Retinal pigment epithelial cell (primary cell): ENCODE measurements at places on chromosomes 3 and 15.

DNA sequence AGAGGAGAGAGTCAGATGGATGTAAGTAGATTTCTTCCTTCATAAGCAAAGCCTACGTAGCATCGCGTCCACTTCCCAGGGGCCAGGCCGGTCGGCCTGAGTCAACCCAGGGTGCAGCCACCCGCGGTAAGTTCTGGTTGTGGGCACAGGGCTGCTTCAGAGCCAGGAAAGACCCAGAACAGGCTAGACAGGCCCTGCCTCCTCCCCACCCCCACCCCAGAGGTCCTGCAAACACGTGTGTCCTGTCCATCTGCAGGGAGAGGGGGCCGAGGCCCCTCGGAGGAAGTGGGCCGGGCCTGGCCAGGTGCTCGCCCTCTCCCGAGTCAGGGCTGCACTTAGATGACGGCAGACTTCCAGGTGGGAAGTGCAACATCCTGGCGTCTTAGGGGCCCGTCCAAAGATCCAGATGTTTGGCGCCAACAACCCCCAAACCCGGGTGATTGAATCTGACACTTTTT is 100.8 kb upstream of the ALDH1A3 start:
- DNase-seq, result no peak

DNA sequence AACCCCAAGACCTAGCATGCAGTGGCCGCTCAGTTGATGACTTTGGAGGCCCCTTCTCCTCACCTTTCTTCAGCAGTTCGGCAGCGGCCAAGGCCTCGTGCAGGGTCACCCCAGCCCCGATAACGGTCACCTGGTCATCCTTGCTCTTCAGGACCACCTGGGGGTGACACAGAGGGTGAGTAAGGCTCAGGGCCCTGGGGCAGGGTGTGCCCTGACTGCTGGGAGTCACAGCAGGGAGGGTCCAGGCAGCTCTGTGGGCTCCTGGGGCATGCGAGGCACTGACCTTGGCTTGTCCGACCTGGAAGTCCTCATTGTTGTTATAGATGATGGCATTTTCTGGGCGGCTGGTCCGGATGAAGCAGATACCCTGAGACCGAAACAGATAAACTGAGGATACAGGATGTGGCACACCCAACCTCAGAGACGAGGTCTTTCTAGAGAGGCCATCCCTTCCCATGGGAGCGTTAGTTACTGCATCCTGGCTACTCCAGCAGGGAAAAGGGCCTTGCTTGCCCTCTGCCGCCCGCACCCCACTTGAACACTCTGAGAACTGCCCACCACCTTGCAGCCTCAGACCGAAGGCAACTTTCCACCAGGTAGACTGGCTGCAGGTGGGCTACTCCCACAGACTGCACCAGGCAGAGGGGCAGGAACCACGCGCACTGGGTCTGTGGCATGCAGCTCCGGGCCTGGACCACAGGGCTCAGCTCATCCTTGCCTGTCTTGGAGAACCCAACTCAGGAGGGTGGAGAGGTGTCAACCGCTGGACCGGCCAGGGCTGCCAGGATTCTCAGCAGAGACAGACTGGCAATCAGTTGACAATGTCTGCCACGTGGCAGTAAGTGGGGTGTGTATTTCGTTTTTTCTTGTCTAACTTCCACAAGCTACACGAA is 27.6 kb downstream of the TKT start:
- DNase-seq, result no peak

- no peak for DNase-seq
Measured at GRCh38 chr3:133838296-133838789, 32.7 kb downstream of the SRPRB start.

- no peak for DNase-seq
Measured at GRCh38 chr3:53780806-53781205, 65.4 kb downstream of the CHDH start.

DNA sequence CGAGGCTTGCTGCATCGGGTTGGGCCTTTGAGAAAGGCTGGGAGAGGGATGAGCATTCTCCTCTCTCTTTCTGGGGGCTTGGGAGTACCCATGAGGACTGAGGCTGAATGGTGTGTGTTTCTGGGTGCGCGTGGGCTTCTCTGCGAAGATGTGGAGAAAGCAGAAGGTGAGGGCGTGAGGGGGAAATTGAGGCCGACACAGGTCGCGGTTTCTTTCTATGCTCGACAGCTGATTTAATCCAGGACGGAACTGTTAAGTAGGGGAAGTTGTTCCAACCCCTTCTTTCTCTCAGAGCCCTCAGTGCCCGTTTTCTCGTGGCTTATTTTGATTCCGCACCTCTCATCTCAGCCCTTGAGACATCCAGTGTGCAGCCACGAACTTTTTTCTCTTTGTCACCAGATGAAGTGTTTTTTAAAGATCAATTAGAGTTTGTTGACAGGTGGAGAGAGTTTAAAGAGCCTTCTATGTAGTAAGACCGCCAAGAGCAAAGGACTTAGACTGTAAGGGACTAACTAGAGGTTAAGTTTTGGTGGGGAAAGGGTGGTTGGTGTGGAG is 711 bp downstream of the STARD9 start:
- DNase-seq, result no peak

- no peak for DNase-seq
Measured at GRCh38 chr15:41631880-41632470, 28.2 kb upstream of the MGA start.

DNA sequence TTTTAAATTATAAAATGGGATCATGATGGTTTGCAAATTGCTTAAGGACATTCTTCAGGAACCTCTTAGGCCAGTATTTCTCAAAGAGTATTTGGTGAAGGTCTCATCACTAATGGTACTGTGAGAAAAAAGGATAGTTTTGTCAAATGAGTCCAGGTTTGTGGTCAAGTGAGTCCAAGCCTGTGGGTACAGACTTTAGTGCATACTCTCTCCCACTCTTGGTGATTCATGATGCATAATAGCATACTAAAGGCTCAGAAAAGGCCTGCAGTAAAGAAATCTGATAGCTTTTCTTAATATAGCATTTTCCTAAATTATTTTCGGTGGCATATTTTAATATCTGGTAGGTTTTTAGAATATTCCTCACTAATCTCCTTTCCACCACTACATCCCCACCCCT is 20.0 kb downstream of the BOC start:
- DNase-seq, result no peak

GRCh38 chr3:57079474-57079831 is 19.0 kb downstream of the SPATA12 start:
- no peak for DNase-seq

DNA sequence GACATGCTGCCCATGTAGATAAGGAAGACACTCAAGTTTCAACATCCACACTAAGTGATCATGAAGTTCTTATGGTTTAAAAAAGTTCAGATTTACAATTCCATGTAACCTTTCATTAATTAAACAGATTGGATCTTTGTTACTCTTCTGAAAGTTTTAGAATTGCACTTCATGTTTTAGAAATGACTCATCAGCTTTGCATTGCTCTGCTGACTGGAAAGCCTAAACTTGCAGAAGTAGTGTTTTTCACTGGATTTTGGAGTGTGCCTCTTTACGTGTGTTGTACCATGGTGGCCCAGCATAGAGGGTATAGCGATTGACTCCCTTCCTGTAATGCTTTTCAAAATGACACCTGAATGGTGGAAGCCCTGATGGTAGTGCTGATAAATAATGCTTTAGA is 157.9 kb downstream of the BBX start:
- DNase-seq, result no peak

GRCh38 chr3:155805204-155805801 is 775 bp downstream of the C3orf33 start:
- no peak for DNase-seq

- no peak for DNase-seq
Measured at GRCh38 chr3:147653367-147653923, 244.3 kb downstream of the ZIC1 start.

GRCh38 chr3:71064291-71064955 is 519.1 kb downstream of the FOXP1 start:
- no peak for DNase-seq

DNA sequence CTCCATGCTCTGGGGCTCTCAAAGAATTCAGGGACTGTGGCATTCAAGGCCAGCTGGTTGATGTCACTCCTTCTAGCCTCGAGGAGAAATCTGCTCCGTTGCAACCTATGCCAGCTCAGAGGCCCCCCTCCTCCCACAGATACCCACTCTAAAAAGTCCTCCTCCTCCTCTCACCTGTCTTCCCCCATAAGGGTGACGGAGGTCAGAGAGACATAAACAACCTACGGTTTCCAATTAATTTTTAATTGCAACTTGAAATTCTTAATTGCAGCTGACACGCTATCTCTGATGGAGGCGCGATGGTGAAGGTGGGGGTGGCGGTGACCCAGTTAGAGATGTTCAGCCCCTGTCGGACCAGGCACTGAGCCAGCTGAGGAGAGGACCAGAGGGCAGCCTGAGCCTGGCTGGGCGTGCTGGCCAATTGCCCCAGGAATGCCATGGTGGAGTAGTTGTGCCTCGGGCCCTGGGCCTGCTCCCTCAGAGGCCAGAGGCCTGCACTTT is 43.2 kb upstream of the INSYN1 start:
- no peak for DNase-seq

DNA sequence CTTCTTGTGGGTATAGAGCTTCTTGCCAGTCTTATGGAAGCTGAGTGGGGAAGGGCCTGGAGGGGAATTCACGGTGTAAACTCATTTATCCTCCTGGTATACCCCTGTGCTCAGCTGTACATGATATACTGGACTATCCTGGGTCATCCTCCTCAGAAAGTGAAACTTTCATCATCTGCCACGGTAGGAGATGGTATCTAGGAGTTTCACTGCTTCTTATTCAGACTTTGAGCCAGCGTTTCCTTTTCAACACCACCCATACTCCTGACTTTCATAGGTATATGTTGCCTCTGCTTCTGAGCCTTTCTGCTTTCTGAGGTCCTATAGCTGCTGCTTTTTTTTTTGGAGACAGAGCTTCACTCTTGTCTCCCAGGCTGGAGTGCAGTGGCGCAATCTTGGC is 15.6 kb downstream of the SENP5 start:
- no peak for DNase-seq

DNA sequence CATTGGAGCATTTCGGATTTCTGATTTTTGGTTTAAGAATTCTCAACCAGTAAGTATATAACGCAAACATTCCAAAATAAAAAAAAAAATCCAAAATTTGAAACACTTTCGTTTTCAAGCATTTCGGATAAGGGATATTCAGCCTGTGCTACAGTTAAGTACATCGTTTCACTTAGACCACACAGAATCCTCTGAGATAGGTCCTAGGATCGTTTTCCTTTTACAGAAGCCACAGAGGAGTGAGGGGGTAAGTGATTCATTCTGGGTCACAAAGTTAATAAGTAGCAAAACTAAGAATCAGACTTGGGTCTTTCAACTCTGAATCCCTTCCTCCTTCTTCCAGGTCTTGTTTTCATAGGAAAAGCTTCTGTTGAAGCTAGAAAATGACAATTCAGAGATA is 249.3 kb downstream of the BBX start:
- no peak for DNase-seq

- no peak for DNase-seq
Measured at GRCh38 chr15:68423359-68424296, 8.3 kb downstream of the ITGA11 start.

- no peak for DNase-seq
Measured at GRCh38 chr3:185824051-185825005, 514 bp downstream of the IGF2BP2 start.

GRCh38 chr3:18989237-18989795 is 159.0 kb upstream of the KCNH8 start:
- DNase-seq, result no peak

DNA sequence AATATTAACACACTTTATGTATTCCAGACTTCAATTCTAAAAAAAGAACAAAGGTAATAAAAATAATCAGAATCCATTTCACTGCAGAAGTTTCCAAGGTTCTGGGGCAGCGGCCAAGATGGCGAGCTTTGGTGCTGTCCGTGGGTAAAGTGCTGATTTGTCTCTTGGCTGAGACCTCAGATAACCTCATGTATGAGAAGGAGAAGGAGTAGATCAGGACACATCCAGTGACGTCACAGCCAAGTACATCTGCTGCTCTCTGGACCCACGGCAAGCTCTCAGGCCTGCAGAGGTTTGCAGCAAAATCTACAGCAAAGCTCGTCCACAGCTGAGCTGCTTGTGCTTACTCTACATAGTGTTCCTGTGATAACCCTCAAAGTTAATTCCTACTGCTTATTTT is 165.7 kb downstream of the MAGI1 start:
- no peak for DNase-seq

DNA sequence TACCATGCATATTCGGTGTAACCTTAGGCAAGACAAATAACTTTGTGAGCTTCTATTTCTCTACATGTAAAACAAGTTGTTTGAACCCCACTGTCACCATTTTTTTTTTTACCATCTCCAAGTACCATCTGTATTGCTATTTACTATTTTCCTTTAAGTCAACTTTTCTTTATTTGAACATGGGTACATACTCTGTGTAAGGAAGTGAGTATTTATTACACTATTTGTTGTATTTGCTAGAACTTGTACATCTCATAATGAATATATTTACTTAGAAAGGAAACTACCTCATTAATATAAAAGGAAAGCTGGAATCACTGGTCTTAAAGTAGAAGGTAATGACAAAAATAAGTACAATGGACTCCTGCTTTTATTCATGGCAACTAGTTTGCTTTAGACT is 69.9 kb downstream of the WNT5A start:
- DNase-seq, result no peak

GRCh38 chr3:59605318-59605717 is 555.5 kb upstream of the CFAP20DC start:
- no peak for DNase-seq

DNA sequence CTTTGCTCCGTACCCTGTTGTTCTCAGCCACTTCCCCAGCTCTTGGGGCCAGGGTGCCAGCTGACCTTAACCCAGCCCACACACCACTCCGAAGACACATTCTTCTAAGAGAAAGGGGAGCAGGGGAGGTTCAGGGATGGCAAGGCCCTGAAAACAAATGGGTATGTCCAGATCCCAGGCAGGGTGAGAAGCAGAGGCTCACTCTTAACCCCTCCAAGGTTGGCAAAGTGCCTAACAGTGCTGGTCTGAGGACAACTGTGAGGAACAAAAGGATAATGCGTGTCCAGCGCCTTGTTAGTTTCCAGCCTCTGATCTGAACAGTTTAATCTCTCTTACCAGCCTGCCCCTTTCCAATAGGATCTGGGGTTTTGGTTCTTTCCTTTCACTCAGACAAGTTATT is 1.5 kb downstream of the TMEM44 start:
- no peak for DNase-seq

DNA sequence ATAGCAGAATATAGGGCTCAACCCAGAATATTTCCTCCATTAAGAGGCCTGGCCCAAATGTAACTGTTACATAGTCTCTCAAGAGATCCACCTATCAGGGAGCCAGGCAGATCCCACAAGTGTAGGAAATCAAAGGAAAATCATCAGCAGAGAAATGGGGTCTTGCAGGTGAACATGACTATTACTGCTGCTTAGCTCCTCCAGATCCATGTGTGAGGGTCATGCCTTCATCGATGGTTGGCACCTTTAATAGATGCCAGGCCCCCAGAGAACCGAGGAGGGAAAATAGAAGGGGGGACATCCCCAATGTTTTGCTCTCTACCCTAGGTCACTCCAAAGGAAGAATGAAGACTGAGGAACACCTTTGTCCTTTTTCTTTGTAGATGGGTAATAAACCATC is 1029.9 kb upstream of the CADM2 start:
- no peak for DNase-seq

- DNase-seq, result no peak
Measured at GRCh38 chr3:123276346-123277006, 74.7 kb downstream of the SEC22A start.
